Esophagus muscularis mucosa (tissue), 4 donors: ENCODE measurements at places on chromosomes 1 and 21. TPM values are rescaled to one million over a fixed set of nuclear protein-coding genes. Genes with fewer than 3 reads are reported as not detected.

The SFPQ gene
- total RNA-seq = 160 TPM

The PDXK gene
- total RNA-seq = 31.5 TPM

The SLC5A9 gene
- total RNA-seq = not detected

The LCE6A gene
- not detected for total RNA-seq

The NHLH2 gene
- total RNA-seq = not detected

The PCSK9 gene
- total RNA-seq = 0.29 TPM

The CELA3B gene
- total RNA-seq = not detected

The EXTL1 gene
- 2.1 TPM for total RNA-seq

The RUNX3 gene
- total RNA-seq = 1.2 TPM

The SDHC gene
- 64.8 TPM for total RNA-seq

DNA sequence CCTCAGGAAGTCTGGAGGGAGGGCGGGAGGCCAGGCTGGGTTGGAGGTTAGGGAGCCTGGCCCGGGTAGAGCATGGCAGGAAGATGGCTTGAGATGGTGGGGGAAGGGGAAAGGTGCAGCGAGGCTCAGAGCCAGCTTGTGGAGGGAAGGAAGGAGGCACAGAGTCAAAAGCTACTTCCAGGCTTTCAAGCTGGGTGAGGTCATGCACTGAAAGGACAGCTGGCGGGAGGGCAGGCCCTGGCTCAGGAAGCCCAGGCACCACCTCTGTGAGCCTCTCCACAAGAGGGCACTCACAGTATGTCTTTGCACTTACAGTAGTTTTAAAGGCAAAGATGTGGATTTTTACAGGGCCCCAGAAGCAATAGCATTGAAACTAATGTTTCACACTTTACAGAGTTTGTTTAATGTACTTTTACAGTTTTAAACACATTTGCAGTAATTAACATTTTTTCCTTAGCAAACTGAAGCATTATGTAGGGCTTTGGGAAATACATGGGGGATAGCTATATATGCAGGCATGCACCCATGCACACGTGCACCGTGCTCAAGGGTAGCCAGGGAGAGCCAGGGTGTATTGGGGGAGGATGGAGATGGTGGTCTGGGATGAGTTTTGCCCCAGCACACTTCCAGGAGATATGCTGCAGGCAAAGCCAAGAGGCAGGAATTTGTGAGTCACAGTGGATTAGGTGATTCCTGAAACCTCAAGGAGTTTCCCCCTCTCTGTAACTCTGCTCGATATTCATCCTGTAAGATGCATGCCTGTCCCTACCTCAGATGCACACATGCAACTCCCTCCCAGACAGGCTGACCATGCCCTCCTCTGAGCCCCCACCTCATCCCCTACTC lies 6.1 kb upstream of the ADAM15 start:
- H3K4me1 ChIP-seq = peaks cover 20% of the 10 kb centered on the region
- H3K27ac ChIP-seq = no peak overlapping the region

DNA sequence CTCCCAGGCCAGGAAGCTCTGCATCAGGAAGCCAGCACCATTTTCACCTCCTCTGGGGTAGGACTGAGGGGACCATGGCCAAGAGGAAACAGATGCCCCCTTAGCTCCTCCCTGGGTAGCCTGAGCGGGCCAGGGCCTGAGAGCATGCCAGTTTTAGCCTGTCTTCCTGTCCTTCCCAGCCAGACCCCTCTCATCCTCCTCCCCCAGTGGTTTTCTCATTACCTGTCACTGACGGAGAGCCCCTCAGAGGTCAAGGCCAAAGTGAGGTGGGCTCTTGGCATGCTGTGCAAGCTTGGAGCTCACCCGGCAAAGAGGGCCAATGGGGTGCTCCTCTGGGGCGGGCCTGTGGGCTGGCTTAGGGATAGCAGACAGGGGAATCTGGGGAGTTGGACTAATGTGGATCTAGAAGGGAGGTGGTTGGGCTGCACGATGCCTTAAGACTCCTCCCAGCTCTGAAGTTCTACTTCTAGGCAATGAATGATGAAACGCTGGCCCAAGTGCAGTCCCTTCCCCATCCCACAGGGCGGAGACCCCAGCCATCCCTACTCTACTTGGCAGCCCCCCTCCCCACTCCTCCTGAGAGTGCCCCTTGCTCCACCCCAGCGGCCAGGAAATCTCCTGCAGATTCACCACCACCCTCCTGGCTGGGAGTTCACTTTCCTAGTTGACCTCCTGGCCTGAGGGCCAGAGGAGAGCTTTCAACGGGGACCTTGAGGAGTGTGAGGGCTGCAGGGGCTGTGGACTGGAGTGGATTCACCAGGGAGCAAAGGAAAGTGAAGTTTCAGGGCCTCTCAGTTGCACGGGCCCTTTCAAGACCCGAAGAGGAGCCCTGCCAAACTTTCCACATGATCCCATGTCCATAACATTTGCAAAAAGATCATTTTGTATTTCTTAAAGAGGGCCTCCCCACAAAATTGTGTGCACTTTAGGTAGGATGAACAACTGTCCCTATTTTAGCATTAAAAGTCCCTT lies 9.4 kb upstream of the LMNA start:
- H3K4me1 ChIP-seq = peaks cover 77% of the 10 kb centered on the region
- H3K36me3 ChIP-seq = no peaks in the 10 kb centered on the region
- no peaks in the 10 kb centered on the region for H3K27me3 ChIP-seq
- peak overlapping the region; percentile 90 for H3K27ac ChIP-seq
- H3K4me3 ChIP-seq = peak overlapping the region; percentile 46

- no peaks in the 10 kb centered on the region for H3K36me3 ChIP-seq
- H3K4me3 ChIP-seq = no peak overlapping the region
- no peaks in the 10 kb centered on the region for H3K27me3 ChIP-seq
- peak overlapping the region; percentile 44 for H3K27ac ChIP-seq
Measured at GRCh38 chr1:183195142-183195574, 9.1 kb downstream of the LAMC2 start.

- no peak overlapping the region for H3K4me3 ChIP-seq
- no peaks in the 10 kb centered on the region for H3K27me3 ChIP-seq
- H3K4me1 ChIP-seq = peaks cover 14% of the 10 kb centered on the region
Measured at GRCh38 chr1:39608921-39609320, 30.5 kb downstream of the HEYL start.

- H3K4me1 ChIP-seq = no peaks in the 10 kb centered on the region
- H3K36me3 ChIP-seq = no peaks in the 10 kb centered on the region
- peaks cover 9% of the 10 kb centered on the region for H3K27me3 ChIP-seq
Measured at GRCh38 chr1:53281133-53281532, 42.8 kb upstream of the MAGOH start.

DNA sequence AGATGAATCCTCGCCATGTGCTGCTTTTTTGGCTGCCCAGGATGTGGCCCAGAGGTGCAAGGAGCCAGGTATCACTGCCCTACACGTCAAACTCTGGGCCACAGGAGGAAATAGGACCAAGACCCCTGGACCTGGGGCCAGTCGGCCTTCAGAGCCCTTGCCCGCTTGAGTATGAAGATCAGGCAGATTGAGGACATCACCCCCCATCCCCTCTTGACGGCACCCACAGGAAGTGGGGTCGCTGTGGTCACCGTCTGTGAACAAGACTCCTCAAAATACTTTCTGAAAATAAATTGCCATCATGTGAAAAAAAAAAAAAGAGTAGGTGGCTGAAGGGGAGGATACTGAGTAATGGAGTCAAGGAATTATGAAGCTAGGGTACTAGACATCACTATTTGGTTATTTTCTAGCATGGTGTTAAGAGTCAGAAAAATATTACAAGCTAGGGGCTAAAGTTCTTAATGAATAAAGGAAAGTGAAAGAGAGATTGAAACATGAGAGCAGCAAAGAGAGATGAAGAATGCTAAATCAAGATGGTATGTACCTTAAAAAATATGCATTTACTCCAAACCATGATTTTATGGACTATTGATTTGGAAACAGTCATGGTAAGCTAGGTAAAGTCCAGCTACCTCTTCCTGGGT lies 84.9 kb downstream of the CLEC20A start:
- H3K27ac ChIP-seq = no peak overlapping the region
- no peaks in the 10 kb centered on the region for H3K27me3 ChIP-seq
- peaks cover 8% of the 10 kb centered on the region for H3K4me1 ChIP-seq
- no peaks in the 10 kb centered on the region for H3K36me3 ChIP-seq
- no peak for DNase-seq

DNA sequence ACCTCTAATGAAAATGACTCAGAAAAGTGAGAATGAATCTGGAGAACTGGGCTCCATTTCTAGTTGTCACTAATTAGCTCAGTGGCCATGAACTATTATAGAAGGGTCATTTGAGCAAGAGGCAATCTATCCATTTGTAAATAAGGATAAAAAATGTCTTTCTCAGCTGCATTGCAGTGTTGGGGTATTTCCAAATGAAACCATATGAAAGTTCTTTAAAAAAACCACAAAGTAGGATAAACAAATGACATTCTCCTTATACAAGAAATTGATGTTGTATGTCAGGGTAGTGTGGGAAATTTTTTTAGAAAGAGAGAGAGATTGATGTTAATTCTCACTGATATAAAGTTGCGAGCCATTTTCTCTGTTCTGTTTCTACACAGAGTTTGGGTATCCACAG lies 26.0 kb downstream of the FMO3 start:
- H3K27me3 ChIP-seq = no peaks in the 10 kb centered on the region
- H3K36me3 ChIP-seq = no peaks in the 10 kb centered on the region
- no peak overlapping the region for H3K4me3 ChIP-seq
- DNase-seq = no peak
- H3K27ac ChIP-seq = no peak overlapping the region

DNA sequence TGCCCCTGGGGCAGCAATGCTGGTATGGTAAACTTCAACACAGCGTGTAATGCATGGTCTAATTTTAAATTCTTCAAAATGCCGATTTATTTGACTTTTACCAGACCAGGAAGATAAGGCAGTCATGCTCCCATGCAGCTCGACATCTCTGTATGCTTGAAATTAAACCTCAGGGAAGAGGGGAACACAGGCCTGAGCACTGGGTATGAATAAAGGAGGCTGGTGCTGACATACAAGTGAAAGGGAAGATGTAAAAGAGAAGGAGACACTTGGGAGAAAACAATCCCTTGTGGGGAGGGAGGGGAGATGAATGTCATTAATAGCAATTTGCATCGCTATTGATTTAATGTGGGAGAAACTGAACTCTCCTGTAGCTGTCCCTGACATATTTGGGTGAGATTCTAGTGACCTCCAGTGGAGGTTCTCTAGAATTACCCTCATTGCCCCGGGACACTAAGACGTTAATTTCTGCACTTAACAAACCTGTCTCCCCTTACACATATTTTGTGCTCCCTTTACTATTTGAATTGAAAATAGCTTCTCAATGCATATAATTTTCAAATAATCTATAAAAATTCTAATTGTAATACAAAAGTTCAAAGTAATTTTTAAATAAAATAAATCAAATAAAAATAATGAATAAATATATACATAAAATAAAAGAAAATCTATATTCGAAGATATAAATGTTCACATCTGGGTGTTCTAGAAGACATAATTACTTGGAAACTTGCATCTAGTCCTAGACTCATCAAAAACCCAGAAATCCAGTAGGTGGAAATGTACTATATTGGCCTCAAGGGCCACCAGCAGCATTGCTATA lies 283.1 kb downstream of the LMX1A start:
- no peak overlapping the region for H3K4me3 ChIP-seq
- no peaks in the 10 kb centered on the region for H3K36me3 ChIP-seq
- DNase-seq = no peak
- no peaks in the 10 kb centered on the region for H3K27me3 ChIP-seq
- H3K27ac ChIP-seq = no peak overlapping the region

DNA sequence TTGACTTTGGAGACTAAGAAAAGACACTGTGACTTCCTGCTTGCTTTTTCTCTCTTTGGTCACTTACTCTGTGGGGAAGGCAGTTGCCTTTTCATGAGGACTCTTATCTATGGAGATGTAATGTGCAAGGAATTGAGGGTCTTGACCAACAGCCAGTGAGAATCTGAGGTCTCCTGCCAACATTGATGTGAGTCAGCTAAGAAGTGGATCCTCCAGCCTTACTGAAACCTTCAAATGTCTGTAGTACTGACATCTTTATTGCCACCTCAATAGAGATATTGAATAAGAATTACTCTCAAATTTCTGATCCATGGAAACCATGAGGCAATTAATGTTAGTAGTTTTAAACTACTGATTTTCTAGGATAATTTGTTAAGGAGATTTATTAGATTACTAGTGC lies 598.4 kb downstream of the ADGRL2 start:
- no peaks in the 10 kb centered on the region for H3K27me3 ChIP-seq
- no peak overlapping the region for H3K4me3 ChIP-seq
- H3K27ac ChIP-seq = no peak overlapping the region
- no peaks in the 10 kb centered on the region for H3K4me1 ChIP-seq

GRCh38 chr1:231138236-231138635 lies 23.6 kb upstream of the TRIM67 start:
- peaks cover 17% of the 10 kb centered on the region for H3K4me1 ChIP-seq
- DNase-seq = no peak
- no peak overlapping the region for H3K27ac ChIP-seq
- H3K27me3 ChIP-seq = no peaks in the 10 kb centered on the region
- H3K4me3 ChIP-seq = no peak overlapping the region

- no peaks in the 10 kb centered on the region for H3K36me3 ChIP-seq
- peak overlapping the region; percentile 74 for H3K4me3 ChIP-seq
- H3K27me3 ChIP-seq = no peaks in the 10 kb centered on the region
- H3K4me1 ChIP-seq = peaks cover 65% of the 10 kb centered on the region
Measured at GRCh38 chr1:61052395-61053225, 29.8 kb upstream of the NFIA start.

DNA sequence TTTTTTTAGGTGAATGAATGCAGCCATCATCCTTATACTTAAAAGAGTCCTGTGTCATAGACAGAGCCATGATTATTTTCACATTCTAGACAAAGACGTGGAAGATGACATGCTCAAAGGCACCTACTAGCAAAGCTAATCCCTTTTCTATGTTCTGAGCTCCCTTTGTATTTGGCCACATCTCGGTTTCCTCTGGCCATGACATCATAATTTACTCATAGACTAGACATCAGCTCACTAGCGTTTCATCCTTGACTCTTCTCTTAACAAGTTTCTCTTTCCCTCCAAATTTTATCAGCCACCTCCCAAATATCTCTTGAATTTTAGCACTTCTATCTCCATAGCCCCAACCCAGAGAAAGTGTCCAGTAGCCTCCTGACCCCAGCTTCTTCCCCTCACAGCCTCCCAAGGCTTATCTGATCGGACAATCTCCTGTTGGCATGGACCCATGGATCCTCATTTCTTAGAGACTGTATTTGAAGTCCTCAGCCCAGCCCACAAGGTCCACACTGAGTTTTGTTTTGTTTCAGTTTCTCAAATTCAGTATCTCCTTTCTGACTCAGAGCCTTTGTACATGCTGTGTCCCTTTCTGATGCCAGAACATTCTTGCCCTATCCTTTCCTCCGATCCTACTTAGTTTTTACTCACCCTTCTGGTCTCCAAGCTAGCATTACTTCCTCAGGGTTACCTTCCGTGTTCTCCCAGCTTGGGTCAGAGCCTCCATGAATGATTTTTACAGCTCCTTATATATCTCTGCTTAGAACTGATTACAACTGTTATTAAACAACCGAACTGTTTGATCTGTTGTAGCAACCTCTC lies 33.0 kb upstream of the EPS8L3 start:
- H3K4me1 ChIP-seq = peaks cover 52% of the 10 kb centered on the region
- no peaks in the 10 kb centered on the region for H3K27me3 ChIP-seq
- no peak overlapping the region for H3K4me3 ChIP-seq
- no peak for DNase-seq
- peak overlapping the region; percentile 71 for H3K27ac ChIP-seq
- no peaks in the 10 kb centered on the region for H3K36me3 ChIP-seq

- no peaks in the 10 kb centered on the region for H3K4me1 ChIP-seq
- no peak for DNase-seq
- no peaks in the 10 kb centered on the region for H3K36me3 ChIP-seq
- H3K27ac ChIP-seq = no peak overlapping the region
- H3K27me3 ChIP-seq = no peaks in the 10 kb centered on the region
Measured at GRCh38 chr1:38076455-38076854, 29.9 kb upstream of the POU3F1 start.

GRCh38 chr1:22953740-22954141 lies 18.9 kb downstream of the LACTBL1 start:
- DNase-seq = no peak
- peaks cover 10% of the 10 kb centered on the region for H3K4me1 ChIP-seq
- H3K4me3 ChIP-seq = peak overlapping the region; percentile 7
- H3K36me3 ChIP-seq = no peaks in the 10 kb centered on the region
- H3K27me3 ChIP-seq = peaks cover 34% of the 10 kb centered on the region
